Stimulated activated CD4-positive, alpha-beta T cell treated with anti-CD3 and anti-CD28 coated beads, TNF-alpha, amount 100 ng/mL, for 24 hours (primary cell): ENCODE measurements at places on chromosomes 1 and 21.

DNA sequence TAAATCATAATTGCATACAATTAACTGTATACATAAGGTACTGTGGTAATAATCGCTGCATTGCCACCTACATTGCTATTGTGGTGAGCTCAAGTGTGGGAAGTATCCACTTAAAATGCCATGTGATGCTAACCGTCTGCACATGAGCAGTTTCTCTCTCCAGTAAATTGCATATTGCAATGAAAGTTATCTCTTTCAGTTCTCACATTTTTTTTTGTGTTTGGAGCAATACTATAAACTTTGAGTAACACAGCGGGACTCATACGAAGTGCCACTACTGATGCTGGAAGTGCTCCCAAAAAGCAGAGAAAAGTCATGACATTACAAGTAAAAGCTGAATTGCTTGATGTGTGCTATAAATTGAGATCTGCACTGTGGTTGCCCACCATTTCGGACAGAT is 38.5 kb downstream of the DISC1 start:
- DNase-seq: no peak

DNA sequence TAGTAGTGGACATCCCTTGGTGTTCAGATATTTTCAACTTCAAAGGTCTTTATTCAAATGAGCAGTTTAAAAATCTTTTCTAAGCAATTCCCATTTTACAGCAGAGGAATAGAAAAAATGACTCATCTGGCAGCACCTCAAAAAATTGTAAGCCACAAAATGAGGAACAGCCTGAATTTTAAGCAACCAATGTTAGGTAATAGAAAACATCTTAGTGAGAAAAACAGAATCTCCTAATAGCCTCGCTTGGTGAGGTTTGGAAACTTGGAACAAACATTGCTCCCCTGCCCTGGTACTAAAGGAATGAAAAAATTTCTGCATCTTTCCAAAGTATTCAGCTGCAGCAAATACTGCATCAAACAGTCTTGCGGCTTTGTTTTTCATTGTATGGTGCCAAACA is 264.4 kb downstream of the NTNG1 start:
- no peak for DNase-seq

- no peak for DNase-seq
These were observed 33.1 kb downstream of the NDC1 start for GRCh38 chr1:53804791-53805505.

GRCh38 chr1:192795916-192796618 is 12.8 kb upstream of the RGS2 start:
- DNase-seq: no peak

DNA sequence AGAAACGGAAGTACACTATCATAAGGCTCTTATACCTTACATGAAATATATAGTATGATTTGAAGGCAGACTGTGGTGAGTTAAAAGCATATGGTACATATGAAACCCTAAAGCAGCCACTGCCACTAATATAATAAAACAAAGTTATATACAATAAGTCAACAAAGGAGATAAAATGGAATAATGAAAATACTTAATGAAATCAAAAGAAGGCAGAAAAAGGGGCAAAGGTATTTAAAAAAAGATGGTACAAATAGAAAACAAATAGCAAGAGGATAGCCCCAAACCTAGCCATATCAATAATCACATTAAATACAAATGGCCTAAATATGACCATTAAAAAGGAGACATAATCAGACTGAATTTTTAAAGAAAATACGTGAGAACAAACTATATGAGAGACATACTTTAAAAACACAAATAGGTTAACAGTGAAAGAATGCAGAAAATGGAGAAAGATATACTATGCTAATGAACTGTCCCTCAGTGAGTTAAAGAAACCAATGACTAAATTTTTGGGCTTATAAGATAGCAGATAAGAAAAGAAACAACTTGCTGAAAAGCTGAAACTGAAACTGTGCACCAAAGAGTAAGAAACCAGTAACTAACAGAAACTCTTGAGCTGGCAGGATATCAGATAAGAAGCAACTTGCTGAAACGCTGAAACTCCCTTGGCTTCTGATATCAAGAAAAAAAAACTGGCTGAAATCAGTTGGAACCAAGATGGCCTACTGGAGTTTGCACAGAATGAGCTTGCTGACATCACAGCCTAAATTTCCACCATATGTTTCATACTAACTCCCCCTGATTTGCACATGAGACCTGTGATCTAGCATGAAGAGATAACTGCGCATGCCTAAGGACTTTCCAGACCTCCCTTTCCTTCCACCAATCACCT is 44.3 kb upstream of the IL10 start:
- no peak for DNase-seq

DNA sequence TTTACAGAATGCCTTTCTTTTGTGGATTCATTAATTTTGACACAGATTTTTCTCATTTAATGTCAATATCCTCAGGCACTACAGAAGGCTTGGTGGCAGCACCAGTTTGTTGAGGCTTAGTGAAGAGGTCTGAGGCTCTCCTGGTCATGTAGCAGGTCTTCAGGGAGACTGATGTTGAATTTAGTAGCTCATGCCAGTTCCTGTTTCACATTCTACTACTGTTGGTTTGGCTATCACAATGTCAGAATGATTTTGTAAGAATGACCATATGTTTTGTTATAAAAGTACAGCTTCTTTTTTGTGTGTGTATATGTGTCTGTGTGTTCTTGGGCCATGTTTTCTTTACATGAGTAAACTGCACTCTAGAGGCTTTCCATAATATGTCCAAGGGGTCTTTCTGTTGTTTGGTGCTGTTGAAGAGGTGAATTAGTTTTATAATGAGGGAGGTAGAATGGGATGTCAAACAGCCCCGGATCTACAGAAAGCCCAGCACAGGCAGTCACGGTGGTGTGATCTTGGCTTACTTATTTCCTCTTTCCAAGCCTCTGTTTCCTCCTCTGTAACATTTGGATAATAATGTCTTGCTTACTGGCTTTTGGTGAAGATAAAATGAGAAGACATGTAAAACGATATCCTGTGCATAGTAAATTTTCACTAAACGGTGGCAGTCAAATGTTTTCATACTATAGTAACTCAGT is 32.0 kb downstream of the C1orf21 start:
- DNase-seq: no peak
